AG09309 (cell line): ENCODE measurements at places on chromosomes 12 and 14.

DNA sequence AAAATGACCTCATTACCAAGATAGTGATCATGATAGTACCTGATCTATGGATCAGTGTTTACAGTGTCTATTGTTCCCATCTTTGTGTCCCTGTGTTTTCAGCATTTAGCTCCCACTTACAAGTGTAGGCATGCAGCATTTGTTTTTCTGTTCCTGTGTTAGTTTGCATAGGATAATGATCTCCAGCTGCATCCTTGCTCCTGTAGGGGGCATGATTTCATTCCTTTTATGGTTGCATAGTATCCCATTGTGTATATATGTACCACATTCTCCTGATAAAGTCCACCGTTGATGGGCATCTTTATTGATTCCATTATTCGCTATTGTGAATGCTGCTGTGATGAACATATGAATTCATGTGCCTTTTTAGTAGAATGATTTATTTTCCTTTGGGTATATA lies 215.4 kb upstream of the NAV3 start:
- DNase-seq, result no peak

DNA sequence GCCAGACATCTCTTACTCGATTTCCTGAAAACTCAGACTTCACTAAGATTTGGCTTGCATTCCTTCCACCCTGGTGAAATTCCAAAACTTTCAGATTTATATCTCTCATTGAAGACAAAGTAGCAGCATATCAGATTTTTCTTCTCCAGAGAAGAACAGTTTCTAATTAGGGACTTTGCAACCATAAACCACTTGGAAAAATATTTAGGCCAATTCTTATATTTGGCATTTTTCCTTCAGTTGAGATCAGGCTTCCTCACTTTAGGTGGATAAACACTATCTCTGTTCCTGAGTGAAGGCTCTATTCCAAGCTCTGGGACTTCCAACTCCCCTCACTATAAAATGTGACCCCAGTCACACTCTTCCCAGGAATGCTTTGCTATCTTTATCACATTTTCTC lies 1434.3 kb upstream of the FLRT2 start:
- no peak for DNase-seq

- DNase-seq, result no peak
Observed at GRCh38 chr12:105580821-105581352, 250.4 kb downstream of the C12orf75 start.

GRCh38 chr12:105524961-105525360 lies 194.5 kb downstream of the C12orf75 start:
- DNase-seq, result no peak

DNA sequence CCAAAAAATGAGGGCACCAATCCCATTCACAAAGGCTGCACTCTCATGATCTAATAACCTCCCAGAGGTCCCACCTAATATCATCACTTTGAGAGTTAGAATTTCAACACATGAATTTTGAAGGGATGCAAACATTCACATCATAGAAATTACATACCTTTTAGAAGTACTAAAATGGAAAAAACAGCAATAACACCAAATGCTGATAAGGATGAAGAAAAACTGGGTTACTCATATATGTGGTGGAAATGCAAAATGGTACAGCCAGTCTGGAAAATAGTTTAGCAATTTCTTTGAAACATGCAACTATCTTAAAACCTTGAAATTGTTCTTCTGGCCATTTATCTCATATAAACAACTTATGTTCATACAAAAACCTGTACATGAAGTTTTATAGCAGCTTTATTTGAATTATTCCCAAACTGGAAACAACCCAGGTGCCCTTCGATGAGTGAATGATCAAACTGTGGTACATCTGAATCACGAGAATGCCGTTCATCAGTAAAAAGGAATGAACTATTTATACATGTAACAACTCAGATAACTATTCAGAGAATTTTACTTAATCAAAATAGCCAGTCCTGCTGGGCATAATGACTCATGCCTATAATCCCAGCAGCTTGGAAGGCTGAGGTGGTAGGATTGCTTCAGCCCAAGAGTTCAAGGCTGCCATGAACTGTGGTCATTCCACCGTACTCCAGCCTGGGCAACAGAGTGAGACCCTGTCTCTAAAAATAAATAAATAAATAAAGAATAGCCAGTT lies 109.4 kb upstream of the SSTR1 start:
- DNase-seq, result peak; percentile 93

DNA sequence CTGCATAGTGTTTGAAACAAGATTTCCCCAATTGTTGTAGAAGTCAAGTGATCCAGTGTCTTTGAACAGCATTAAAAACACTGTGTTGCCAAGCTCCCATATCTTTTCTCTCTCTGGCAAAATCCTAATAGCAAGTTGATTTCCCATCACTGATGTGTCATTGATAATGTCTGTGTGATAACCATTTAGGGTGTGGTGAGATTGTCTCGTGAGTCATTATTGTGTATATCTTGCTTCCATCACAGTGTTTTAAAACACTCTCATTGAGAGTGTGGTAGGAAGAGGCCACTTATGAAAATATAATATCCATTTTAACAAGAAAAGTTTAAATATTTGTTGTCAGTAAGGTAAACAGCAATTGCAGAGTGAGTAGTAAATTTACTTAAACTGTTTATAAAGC lies 74.7 kb downstream of the PRORP start:
- no peak for DNase-seq

GRCh38 chr14:101402936-101403660 lies 158.2 kb upstream of the DIO3 start:
- peak; percentile 21 for DNase-seq
